NCI-H2171 (cell line): ENCODE measurements at places on chromosomes 11 and 22.

- DNase-seq, result no peak
These were observed 138.2 kb downstream of the FBXO7 start for GRCh38 chr22:32612834-32613233.

DNA sequence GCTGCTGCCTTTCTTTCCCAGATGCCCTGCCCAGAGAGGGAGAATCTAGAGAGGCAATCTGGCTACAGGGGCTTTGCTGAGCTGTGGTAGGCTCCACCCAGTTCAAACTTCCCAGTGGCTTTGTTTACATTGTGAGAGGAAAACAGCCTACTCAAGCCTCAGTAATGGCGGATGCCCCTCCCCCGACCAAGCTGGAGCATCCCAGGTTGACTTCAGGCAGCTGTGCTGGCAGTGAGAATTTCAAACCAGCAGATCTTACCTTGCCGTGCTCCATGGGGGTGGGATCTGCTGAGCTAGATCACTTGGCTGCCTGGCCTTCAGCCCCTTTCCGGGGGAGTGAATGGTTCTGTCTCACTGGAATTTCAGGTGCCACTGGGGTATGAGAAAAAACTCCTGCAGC lies 12.2 kb downstream of the BDNF start:
- no peak for DNase-seq

GRCh38 chr11:102553835-102554282 lies 23.3 kb upstream of the MMP7 start:
- DNase-seq, result no peak

DNA sequence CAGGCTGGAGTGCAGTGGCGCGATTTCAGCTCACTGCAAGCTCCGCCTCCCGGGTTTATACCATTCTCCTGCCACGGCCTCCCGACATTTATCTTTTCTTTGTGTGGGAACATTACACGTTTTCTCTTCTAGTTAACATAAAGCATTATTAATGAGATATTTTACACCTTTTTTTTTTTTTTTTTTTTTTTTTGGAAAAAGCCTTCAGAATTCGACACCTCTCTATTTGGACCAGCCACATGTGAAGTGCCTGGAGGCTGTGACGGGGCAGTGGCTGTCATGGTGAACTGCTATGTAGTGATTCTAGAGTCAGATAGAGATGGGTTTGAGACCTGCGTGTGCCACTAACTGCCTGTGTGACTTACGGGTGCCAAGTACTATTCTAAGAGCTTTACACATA lies 64.3 kb downstream of the SMIM38 start:
- DNase-seq, result no peak

DNA sequence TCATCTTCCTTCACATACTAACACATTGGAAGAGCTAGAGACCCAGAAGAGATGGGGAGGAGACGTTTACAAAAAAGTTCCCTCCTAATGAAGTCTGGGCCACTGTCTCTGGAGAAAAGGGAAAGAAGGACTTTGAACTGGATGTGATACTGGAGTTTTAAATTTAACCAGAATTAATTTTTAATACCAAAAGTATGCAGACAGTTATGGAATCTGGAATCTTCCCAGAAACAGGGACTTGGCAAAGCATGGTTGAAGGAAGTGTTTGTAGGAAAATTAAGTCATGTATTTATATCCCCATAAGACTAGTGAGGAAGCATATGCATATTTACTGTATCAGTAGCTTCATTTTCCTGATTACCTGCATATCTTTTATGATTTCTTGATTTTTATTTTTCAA lies 215.5 kb downstream of the TTC28 start:
- DNase-seq, result no peak

DNA sequence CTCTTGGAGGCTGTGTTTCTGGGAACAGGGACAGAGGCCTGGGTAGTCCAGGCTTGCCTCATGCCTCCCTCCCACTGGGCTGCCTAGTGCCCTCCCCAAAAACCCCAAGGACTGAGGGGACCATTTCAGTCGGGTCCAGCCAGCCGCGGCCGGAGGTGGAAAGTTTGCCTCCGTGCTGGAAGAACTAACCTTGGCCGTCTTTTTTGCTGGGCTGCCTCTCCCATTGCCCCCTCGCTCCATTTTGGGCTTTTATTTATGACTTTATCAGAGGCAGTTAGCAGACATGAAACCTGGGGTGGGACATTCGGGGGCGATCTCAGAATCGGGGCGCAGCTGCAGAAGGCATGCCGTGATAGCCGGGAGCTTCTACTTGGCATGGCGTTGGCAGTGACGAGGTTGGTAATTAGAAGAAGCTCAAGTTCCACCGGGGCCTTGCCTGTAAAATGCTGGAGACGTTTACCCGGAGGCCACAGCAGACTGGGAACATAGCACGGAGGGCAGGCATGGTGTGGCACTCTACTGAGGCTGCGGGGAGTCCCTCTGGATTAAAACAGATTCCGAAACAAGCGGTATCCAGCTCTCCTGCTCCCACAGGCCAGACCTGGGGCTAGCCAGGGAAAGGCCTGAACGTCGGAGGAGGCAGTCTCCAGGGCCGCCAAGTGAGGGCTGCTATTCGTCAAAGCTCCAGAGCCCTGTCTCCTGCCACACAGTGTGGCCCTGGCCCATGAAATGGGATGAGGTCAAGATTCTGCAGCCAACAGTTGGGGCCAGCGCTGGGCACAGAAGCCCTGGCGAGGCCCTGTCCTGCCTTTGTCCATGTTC lies 76.4 kb upstream of the PPARA start:
- DNase-seq, result no peak
